SK-MEL-5 (cell line): ENCODE measurements at places on chromosomes 7 and 10. TPM values are rescaled to one million over a fixed set of nuclear protein-coding genes. Genes with fewer than 3 reads are reported as not detected.
A peak's percentile ranks its signal among the peaks of the same experiment; 100 is the strongest.

DGKI gene
- 3.1 and 3.6 TPM in 2 replicates for total RNA-seq

CALHM3 gene
- not detected in 2 replicates for total RNA-seq

ELMO1 gene
- total RNA-seq = 0.45 and 1.4 TPM in 2 replicates

CALML3 gene
- total RNA-seq = not detected in 2 replicates

DNA sequence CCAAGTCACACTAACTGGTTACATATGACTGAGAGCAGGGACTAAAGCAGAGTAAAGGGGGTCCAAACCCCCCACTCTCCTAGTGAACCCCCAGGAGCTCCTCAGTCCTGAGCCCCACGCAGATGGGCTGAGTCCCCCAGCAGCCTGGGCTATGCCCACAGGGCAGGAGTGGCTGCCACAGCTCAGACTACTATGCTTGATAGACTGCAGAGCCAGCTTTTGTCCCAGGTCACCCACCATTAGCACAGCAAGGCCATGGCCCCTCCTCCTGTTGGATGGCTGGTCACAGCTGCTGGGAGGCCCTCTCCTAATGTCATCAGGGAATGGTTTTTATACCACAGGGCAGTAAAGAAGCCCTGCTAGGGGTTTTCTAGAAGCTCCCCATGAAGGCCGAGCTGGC lies 46.3 kb upstream of the FGFR2 start:
- DNase-seq = no peak

DNA sequence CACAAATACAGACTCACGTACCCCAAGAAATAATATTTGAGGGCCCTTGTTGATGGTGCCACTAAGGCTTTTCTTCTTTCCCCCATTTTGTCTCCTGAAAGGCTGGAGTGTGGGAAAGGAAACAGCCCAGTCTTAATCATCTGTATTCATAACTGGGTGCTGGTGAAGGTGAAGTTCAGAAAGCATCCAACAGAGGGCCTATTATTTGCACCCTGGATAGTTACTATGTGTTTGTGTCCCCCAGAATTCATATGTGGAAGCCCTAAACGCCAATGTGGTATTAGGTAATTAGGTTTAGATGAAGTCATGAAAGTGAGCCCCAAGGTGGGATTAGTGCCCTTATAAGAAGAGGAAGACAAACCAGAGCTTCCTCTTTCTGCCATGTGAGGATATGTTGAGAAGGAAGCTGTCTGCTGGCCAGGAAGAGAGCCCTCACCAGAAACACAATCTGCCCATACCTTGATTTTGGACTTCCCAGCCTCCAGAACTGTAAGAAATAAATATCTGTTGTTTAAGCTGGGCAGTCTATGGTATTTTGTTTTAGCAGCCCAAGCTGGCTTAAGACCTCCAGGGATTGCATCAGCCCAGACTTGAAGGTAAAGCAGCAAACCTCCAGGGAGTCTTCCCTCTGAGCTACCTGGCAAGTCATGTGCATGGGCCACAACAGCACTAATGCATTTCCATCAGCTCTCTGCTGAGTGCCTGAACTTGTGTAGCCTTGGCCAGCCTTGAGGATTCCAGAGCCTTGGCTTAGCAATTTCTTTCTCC lies 90.0 kb upstream of the ADRB1 start:
- peak; percentile 36 for DNase-seq

- no peak for DNase-seq
Measured at GRCh38 chr10:102524746-102525145, 21.0 kb downstream of the SUFU start.

- peak; percentile 62 for DNase-seq
Measured at GRCh38 chr7:157389951-157390730, 53.3 kb downstream of the DNAJB6 start.

DNA sequence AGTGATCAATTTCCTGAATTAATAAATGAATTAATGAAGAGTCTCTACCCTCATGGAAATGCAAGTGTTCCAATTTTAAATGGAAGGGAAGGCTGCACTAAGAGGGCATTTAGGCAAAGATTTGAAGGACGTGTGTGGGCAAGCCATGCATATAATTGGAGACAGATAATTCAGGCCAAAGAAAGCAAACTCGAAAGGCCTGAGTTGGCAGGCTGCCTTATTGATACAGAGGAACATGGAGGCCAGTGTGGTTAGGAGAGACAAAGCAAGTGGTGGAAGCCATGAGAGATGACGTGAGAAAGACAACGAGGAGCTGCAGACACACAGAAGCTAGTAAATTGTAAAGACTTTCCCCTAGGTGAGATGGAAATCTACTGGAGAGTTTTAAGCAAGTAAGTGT lies 15.4 kb upstream of the PCLO start:
- no peak for DNase-seq

GRCh38 chr7:14761510-14762296 lies 140.8 kb downstream of the DGKB start:
- DNase-seq = no peak

GRCh38 chr7:43750016-43750887 lies 8.2 kb upstream of the BLVRA start:
- no peak for DNase-seq

GRCh38 chr10:126478546-126478945 lies 90.3 kb upstream of the ADAM12 start:
- no peak for DNase-seq

- DNase-seq = peak; percentile 2
Measured at GRCh38 chr10:35848412-35848811, 206.3 kb upstream of the FZD8 start.
